ENCODE measurements at places on chromosomes 4 and X.

DNA sequence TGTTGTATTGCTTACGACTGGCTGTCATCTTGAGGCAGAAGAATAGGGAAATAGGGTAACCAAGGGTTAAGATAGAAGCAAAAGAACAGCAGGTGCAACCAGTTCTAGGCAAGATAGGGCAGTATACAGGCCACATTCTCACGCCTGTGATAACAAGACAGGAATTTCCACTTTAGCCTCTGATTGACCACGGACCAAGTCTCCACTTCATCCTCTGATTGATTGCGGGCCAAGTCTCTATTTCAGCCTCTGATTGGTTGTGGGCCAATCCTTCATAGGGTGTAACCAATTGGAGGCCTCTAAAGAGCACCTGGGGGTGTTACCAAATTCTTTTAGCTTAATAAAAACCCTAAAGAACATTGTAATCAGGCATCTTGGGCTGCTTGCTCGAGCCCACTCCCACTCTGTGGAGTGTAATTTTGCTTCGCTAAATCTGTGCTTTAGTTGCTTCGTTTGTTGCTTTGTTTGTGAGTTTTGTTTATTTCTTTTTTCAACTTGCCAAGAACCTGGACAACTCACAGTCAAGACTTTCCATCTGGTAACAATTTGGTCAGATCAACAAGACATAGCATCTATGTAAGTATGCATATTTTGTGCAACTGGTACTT lies 8.7 kb upstream of the TBC1D9 start:
- no peak for DNase-seq

- no peak for DNase-seq
Measured at GRCh38 chrX:107714206-107714891, 61.2 kb downstream of the TSC22D3 start.

DNA sequence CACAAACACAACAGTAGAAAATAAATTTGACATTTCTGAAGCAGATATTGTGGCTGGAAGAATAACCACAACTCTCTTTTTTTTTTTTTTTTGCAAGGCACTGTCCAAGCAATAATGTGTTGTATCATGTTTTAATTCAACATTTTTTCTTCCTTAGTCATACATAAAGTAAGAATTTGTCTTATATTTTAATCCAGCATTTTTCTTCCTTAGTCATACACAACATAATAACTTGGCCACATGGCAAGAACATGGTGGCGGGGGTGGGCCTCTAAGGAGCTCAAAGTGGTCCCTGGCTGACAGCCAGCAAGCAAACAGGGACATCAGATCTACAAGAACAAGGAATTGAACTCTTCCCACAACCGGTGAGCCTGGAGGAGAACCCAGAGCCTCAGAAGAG lies 20.2 kb downstream of the FBXW7 start:
- peak; percentile 71 for DNase-seq

DNA sequence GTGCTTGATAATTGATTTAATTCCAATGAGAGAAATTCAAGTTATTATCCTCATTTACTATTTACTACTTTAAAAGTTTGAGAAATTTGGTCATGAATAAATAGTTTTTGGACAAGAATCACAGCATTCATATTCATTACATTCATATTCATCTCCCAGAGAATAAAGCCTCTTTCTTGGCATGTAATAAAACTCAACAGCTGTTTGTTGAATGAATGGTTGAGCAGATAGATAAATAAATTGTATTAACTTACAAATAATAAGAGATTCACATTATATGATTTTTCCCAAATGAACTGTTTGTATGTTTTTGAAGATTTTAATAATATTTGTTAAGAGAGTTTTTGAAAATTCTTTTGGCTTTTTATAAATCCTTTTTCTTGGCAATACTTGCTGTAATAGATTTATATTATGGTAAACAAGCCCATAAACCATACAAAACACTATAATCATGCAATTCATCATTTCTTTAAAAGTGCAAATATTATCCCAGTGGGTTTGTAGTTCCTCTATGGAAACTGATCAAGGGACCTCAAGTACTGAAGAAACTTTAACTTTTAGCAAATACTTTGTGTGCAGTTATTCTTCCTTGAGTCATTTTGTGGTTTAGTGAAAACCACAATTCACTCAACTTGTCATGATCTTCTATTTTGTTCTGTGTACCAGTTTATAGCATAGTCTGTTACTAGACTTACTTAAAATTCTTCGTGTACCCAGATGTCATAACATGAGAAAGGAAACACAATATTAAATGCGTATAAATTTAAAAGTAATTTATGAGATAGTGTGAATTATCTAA lies 371.8 kb downstream of the ADGRL3 start:
- no peak for DNase-seq

DNA sequence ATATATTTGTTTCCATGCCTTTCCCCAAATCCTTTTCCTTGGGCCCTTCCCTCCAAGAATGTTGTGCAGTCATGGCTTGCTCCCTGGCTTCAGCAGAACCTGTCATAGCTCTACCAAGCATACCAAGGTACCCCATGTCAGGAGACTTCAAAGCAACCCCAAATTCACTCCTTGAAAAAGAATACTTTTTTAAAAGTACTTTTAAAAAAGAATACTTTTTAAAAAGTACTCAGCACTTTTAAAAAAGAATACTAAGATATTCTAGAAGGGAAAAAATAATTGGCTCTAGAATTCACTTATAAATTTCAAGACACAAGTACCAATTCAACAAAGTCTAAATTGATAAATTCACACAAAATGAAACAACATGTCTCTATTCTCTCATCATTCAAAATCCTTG lies 76.0 kb downstream of the NR3C2 start:
- no peak for DNase-seq

DNA sequence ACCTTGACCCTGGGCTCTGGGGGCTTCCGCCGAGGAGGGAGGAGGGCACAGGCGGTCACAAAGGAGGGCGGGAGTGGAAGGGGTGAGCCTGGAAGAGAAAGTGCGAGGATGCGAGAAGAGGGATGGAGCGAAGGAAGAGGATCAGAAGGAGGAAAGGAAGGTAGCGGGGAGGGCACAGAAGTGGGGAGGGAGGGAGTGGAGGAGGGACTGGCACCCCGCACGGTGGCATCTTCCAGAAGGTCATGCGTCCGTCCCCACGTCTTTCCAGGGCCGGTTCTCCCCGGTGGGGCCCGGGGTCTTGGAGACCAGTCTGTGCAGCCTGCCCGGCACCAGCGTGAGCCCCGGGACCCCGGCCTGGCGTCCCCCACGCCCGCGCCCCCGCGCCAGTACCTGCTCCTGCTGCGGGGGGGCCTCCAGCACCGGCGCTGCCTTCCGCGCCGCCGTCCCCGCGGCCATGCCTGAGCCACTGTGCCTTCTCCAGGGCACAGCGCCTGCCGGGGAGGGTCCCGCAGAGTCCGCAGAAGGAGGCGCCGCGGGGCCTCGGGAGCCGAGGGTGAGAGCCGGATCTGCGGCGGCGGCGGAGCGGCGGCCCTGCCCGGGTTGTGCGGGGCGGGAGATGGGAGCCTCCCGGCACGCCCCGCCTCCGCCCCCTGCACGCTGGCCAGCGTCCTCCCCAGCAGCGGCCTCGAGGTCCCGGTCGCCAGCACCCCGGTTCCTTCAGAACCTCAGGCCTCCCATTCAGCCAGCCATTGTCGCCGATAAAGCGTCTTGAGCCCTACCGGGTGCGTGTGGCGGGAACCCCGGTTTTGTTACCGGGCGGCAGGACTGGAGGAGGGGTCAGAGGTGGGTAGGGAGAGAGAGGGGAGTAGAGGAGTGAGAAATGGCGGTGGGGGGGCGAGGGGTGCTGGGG lies at the start of gene RNF175:
Gene RNF175, minus strand, starts transcription at position 618 of the 910 bp plus-strand sequence. Its CDS starts 162 bp downstream, at position 456.
- no peak for DNase-seq

- DNase-seq, result peak; percentile 54
Measured at GRCh38 chr4:153467897-153468262, 1.7 kb downstream of the TMEM131L start.

DNA sequence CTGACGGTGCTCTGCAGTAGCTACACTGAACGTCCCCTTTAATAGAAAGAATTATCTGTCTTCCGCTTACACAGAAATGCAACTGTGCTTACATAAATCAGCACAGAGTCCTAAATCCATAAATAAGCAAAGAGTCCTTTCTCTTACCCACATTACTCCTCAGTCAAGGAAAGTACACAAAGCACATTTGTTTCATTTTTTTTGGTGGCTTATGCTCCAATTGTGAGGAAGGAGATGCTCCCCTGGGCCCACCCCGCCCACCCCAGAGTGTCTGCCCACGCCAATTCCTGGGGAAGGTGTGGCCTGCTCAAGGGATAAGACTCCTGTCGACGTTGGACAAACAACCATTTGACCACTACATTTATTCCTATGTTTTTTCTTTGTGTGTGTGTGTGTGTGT lies 53.8 kb downstream of the CPLX1 start:
- peak; percentile 22 for DNase-seq

DNA sequence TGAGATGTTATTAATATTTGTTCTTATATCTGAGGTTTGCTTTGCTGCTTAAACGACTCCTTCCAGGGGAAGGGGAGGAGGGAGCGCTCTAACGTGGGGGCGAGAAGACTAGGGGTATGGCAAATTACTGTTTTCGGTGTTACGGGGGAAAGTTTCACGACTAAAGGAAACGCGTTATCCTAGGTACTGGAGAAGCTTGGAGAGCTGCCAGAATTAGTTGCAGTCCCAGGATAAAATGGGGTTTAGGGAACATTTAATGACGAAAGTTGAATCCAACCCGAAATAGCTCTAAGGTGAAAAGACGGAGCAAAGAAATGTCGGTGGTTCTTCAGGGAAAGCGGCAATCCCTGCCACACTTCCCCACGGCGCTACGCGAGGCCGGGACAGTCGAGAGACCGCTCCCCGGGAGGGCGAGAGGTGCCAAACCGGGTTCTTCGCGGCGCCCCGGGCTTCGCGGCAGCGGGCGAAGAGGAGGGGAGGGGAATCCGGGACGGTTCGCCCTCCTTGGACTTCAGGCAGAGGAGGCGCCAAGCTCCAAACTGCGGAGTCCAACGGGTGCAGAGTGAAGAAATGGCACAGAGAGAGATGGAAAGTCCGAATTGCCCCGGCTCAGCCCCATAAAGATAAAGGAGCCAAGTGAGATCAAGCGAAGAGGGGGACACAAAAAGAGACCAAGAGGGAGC lies 724 bp downstream of the THOC2 start:
- DNase-seq, result peak; percentile 43

GRCh38 chr4:148868191-148868590 lies 426.0 kb upstream of the NR3C2 start:
- DNase-seq, result no peak

GRCh38 chr4:105184316-105184980 lies 37.8 kb downstream of the TET2 start:
- DNase-seq, result no peak

DNA sequence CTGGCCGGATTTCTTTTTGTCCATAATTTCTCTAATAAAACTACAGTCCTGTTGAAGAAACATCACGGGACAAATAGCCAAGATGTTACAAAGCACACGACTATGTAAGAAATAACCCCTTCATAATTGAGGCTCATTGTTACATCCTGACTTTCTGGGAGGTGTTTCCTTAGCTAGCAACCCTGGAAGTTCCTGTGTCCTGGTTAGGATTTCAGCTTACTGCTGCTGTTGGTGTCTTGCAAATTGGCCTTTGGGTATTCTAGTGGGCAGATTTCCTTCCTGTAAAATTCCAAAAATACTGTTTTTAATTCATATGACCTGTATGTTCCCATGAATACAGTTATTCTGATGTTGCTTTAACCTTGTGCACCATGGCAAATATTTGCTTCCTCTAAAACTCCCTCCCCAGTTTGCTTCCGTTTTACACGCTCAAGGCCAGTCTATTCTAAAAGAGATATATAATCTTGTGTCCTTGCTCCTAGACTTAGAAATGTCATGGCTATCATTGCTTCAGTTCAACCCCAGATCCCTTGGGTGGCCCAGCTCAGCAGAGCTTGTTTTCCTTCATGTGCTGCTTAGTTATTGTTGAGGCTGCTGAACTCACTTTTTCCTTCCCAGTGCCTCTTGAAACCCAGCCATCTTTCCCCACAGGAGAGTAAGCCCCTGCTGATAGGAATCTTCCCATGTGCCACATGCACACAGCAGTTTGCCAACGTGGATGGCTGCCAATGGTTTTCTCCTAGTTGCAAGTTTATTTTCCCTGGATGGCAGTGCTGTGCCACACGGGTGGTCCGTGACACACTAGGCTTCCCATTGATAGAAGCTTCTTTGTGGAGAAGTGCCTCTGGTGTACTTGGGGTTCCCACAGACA lies 75.8 kb downstream of the TSPAN7 start:
- DNase-seq, result no peak

GRCh38 chrX:129649268-129650182 lies 5.2 kb downstream of the APLN start:
- DNase-seq, result peak; percentile 26

- DNase-seq, result no peak
Measured at GRCh38 chrX:22737541-22737940, 262.2 kb upstream of the DDX53 start.

- no peak for DNase-seq
Measured at GRCh38 chrX:35890699-35891098, 28.8 kb upstream of the CFAP47 start.

- no peak for DNase-seq
Measured at GRCh38 chrX:115021121-115021520, 3.7 kb upstream of the IL13RA2 start.

DNA sequence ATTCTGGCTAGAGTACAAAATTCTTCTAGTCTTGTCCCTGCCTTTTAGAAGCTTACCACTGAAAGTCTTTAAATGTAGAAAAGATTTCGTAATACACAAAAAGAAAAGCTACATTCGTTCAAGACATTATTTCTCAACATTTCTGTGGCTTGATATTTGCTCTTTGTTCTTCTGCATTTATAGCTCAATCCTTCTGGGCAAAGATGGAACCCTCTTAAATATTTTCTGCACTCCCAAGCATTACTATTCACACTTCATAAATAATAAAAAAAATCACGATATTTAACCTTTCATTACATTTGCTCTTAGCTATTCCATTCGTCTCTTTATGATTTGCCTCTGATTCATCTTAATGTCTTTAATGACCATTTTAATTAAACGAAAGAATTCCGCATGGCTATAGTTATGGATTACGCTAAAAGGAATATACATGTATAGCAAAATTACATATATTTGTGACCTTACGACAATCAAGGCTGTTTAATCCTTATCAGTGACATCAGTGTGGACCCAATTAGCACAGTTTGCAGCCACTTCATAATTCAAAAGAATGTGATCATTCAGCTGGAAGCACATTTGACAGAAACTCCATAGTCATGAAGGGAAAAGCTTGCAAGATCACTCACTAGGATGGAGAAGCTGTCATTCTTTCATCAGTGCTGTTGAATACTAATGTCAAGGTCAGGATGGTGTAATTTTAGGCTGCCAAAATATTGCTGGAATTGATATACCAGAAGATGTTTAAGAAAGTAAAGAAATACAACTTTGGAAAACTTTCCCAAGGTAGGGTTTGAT lies 1075.0 kb upstream of the TENM3 start:
- no peak for DNase-seq

DNA sequence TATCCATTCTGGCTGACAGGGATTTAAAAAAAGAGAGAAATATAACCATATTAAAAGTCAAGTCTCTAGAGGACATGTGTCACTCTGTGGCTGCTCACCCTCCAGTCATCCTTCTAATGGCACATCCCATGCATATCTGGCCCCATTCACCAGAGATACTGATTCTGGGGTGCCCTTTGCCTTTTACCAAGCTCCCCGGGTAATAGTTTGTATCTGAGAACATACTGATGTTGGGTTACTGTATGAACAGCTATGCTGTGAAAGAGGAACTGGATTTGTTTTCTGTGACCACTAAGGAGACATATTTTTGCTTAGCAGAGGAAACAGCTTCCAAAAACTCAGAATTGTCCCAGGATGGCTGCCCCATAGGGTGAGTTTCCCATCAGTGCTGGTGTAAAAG lies 56.0 kb downstream of the SAT1 start:
- DNase-seq, result no peak
